EH (cell line): ENCODE measurements at places on chromosomes 2 and 18.

- DNase-seq, result no peak
Observed at GRCh38 chr18:42675810-42676209, 439.7 kb downstream of the RIT2 start.

DNA sequence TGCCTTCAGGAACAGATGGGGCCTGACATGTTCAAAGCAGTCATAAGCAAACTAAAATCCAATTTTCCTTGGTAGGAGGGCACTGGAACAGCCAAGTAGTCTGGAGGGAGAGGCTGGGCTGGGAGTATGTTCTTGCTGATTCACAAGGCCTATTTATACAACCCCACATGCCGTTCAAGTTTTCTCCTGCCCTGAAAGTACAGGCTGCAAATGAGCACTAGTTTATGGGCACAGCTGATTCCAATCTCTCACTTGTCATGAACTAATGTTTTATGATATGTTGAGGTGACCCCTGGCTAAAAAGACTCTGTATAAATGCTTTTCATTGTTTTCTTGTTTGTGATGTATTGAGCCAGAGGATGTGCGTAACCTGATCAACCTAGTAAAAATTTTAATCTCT, 183.4 kb upstream of the SRD5A2 start:
- peak; percentile 59 for DNase-seq

- DNase-seq, result peak; percentile 30
Observed at GRCh38 chr2:43648994-43649701, 12.1 kb downstream of the PLEKHH2 start.

DNA sequence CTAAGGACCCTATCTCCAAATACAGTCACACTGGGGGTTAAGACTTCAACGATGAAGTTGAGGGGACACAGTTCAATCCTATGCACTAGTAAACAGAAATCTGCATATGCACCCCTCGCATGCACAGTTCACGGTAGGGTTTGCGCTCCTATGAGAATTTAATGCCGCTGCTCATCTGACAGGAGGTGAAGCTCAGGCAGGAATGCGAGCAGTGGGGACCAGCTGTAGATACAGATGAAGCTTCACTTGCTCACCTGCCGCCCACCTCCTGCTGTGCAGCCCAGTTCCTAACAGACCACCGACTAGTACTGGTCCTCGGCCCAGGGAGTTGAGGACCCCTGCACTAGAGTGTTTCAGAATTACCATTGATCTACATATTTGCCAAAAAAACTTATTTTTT, 40.0 kb upstream of the FAHD2A start:
- no peak for DNase-seq

DNA sequence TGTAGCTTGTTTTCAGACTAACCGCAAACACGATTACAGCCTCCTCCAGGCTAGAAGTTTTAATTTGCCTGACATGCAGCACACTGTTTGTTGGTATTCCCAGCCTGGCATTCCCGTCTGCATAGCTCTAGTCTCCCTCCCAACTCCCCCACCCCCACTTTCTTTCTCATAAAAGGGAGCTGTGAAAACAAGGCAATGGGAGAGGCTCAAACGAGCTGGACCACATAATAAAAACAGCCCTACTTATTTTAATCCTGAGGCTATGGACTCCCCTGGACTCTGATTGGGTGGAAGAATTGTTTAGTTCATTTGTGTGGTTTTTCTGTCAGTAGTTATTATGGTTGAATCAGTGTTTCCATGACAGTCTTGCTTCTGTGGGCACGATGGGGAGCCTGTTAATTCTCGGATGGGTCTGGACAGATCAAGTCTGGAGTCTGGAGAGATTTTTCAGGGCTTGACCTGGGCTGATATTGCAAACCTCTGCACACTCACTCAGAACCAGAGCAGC, 1.2 kb downstream of the STON1 start:
- peak; percentile 99 for DNase-seq

DNA sequence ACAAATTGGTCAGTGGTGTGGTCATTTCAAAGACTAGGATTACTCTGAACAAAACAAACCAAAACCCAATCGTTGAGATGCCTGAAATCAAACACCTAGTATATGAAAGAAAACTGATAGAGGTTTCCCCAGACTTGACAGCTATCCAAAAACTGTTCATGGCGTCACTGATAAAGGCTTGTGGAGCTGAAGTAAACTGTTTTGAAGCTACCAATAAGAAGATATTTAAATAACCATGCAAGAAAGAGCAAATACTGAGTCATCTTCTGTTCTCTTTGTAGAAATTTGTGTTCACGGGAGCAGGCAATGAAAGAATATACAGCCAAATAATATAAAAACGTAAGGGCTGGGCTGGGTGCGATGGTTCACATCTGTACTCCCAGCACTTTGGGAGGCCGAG, 7.5 kb upstream of the COLEC11 start:
- DNase-seq, result no peak

DNA sequence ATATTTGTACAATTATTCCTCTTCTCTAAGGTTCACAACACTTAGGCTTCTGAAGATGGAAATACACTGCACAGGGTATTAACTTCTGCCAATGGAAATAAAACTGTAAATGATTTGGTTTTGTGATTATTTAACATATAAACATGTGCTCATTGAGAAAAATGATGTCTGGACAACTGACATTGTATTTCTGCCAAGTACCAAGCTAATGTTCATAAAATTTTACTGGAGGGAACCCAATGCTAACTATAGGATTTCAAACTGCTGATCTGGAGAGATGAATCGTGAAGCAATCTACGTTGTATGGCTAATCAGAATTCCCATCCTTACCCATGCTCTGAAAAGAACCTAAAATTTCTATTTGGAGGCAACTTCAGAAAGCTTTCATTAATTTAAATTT, 279.7 kb downstream of the NRXN1 start:
- no peak for DNase-seq

GRCh38 chr2:29201979-29202378, 86.8 kb downstream of the CLIP4 start:
- no peak for DNase-seq

GRCh38 chr2:96264656-96265348, 995 bp downstream of the TMEM127 start:
- DNase-seq, result peak; percentile 59

DNA sequence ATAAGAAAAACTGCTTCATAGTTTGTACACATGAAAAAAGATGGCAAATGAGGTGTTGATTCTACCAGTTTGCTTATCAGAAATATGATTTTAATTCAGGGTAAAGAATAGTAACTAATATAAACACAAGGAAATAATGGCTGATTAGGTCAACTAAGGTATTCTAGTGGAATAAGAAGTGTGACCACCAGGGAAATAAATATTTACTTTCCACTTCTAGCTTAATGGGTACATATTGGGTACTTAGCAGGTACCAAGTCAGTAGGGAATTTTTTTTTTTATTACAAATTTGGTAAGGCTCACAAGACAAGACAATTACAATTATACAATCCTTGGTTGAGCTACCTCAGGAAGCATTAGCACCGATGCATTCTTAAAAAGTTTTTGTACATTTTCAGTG, 135.7 kb downstream of the PLEKHA3 start:
- no peak for DNase-seq

DNA sequence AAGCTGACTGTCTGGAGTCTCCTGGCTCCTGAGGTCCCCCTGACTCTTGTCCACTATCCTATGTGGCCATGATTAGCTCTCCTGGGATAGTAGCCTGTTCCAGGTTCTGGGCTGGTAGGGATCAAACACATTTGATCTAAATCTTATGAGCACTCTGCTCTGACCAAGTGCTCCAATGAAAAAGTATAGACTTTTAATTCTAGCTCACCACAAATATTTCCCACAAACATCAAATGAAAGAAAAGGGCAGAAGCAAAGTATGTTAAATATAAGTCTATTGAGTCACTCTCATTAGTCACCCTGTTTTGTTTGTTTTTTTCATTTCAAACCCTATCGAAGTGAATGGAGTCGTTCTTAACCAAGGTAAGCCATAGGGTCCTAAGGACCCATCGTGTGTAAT, 39.7 kb upstream of the NEDD4L start:
- DNase-seq, result peak; percentile 82

- DNase-seq, result peak; percentile 38
Observed at GRCh38 chr2:118492335-118492734, 355.1 kb downstream of the EN1 start.

- no peak for DNase-seq
Observed at GRCh38 chr2:204203704-204204103, 267.1 kb downstream of the ICOS start.

DNA sequence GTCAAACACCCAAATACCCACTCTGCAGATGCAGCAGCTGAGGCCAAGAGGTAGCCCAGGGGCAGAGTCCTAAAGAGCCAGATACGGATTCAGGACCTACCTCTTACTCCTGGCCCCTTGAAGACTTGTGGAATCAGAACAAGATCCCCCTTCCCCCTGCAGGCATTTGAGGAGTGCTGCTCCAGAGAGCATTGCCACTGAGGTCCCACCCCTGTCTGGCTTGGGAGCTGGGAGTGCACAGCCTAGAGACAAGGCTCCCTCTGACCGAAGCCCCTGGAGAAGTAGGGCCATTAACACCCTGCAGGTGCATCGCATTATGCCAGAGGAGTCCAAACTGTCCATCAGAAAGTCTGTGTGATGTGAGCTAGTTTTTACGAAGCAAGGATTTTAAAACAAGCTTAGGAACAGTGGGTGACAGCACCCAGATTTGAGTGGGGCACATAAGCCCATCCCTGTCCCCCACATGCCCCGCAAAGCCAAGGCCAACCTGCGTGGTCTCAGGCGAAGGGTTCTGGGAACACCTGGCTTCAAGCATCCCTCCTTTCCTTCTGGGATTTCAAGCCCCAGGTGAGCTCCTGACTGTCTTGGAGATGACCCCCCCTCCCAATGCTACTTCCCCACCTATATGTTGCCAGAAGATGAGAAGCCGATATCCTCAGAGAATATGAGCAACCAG, 48.4 kb downstream of the MTERF4 start:
- no peak for DNase-seq

GRCh38 chr18:923144-923866, 18.6 kb downstream of the ADCYAP1 start:
- DNase-seq, result no peak

DNA sequence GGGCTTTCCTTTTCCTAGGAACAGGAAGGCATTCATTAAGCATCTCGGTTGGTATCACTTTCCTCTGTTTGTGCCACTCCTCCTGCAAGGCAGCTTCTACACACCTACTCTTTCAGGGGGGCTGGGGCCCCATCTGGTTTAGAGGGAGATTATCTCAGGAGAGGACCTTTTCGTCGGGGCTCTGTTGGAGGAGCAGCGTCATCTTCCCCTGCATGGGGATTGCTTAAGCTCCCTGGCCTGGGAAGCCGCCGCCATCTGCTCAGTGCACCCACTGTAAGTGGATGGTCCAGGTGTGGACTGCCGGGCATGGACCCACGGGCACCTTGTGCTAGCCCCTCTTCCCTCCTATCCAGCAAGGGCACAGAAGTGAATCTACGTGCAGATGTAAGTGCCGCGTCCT, 355.3 kb upstream of the SMIM21 start:
- no peak for DNase-seq

- DNase-seq, result no peak
Observed at GRCh38 chr2:113225263-113226259, 51.8 kb downstream of the PSD4 start.

DNA sequence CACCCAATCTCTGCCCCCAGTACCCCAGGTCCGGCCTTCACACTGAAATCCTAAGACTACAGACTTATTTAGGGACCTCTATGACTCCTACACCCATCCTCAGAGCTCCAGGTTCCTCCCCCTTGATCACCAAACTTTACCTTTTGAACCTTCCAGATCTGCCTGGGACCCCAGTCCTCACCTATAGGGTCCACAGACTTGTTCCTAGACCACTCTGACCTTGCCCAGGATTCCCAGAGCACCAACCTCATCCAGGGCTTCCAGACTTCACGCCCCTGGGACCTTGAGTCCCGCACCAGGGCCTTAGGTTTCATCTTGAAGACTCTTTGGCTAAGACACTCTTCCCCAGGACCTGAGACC, 462 bp downstream of the CHCHD5 start:
- no peak for DNase-seq

GRCh38 chr2:164371916-164372315, 249.4 kb downstream of the GRB14 start:
- DNase-seq, result no peak

GRCh38 chr2:235507928-235508327, 14.1 kb downstream of the AGAP1 start:
- no peak for DNase-seq

DNA sequence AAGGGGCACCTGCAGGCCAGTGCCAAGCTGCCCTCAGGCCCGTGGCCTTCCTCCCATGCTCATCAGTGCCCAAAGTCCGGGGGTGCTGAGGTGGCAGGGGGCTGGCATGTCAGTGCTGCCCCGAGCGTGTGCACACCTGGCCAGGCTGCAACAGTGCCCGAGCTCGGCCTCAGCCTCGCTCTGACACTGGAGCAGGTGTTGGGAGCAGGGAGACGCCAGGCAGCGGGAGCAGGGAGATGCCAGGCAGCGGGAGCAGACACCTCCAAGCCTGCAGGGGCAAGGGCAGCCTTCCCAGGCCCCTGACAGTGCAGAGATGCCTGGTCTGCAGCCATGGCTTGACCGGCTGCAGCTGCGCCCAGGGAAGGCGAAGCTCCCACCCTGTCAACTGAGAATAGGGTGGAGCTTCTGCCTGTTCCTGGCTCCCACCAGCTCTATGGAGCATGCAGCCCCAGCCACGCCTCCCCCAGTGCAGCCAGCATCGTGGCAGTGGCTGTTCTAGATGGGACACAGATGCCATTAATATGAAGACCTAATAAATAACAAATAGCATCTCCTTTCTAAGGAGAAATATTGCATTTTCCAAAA, 82.4 kb downstream of the DTNB start:
- DNase-seq, result no peak

DNA sequence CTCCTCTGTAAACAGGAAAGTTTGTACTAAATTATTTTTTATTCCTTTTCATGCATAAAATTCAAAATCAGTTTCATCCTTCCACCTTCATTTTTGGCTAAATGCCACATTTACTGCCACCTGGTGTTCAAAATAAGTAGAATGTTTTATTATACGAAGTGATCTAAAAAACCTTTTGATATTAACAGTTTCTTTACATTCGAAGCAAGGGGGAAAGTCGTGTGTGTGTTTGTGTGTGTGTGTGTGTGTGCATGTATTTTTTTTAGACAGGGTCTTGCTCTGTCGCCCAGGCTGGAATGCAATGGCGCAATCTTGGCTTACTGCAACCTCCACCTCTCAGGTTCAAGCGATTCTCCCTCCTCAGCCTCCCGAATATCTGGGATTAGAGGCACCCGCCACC, 9.0 kb upstream of the SCN9A start:
- DNase-seq, result peak; percentile 47

GRCh38 chr2:78301166-78301789, 724.2 kb upstream of the REG3G start:
- no peak for DNase-seq

DNA sequence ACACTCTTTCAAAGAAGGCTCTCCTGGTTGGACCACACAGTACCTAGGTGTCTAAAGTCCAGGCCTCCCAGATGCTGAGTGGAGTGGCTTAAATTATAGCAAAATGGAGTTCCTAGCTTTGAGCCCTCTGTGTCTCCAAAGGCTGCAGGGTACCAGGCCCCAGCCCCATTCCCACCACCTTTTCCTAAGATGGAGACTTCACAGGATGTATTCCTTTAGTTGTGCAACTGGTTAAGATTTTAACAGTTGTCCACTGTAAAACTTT, 4.9 kb downstream of the SMAD7 start:
- DNase-seq, result no peak
